ENCODE measurements at places on chromosomes 3 and 15.
A peak's percentile ranks its signal among the peaks of the same experiment; 100 is the strongest.

- DNase-seq = no peak
Observed at GRCh38 chr3:54905920-54906319, 21.9 kb downstream of the LRTM1 start.

DNA sequence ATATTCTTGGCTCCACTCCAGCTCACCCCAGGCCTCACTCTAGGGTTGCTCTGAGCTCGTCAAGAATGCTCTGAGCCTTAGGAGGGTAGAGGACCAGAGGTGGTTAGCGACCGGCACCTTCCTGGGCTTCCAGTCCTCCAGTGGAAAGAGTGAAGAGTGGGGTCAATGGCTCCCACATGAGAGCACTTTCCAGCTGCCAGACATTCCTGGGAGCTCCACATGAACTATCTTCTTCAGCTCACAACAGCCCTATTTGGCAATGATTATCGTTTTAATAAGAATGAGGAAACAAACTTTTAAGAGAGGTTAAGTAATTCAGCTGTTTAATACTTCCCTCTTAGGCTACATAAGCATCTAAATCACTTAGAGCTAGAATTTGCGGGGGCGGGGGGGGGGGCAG is 139.3 kb downstream of the STT3B start:
- DNase-seq = peak; percentile 80

GRCh38 chr3:167978071-167978470 is 117.7 kb downstream of the GOLIM4 start:
- no peak for DNase-seq

DNA sequence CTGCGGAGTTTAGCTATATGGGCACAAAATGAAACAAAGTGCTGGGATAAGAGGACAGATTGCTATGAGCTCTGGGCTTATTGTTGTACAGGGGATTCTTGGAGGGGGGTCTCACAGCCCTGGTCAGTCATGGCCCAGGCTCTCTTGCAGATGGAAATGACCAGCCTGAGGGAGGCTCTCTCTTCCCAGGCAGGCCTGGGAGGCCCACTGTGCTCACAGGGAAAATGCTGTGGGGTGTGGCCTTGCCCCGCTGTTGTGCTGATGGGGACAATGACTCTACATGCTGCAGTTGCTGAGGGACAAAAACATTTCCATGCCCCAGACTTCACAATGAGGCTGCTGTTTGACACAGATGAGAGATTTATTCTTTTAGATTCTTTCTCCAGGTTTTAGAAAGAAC is 202.2 kb downstream of the KLF13 start:
- DNase-seq = no peak

GRCh38 chr15:85972805-85973540 is 106.7 kb upstream of the AGBL1 start:
- DNase-seq = no peak

DNA sequence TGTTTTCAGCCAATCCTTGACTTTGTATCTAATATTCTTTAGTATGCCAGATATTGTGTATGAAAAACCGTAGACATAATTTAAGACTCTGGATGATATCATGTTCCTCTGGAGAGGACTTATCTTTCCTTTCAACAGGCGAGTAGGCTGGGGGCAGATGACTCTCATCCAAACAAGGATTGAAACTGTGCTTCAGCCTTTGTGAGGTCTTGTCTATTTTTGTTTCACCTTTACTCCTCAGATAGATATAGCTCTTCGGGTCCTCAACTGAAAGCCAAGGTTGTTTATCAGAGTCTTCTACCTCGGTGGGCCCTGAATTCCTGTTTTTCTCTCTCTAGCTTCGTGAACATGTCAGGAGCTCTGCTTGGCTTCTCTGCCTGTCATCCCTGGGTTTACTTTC is 66.0 kb downstream of the C3orf20 start:
- DNase-seq = no peak

DNA sequence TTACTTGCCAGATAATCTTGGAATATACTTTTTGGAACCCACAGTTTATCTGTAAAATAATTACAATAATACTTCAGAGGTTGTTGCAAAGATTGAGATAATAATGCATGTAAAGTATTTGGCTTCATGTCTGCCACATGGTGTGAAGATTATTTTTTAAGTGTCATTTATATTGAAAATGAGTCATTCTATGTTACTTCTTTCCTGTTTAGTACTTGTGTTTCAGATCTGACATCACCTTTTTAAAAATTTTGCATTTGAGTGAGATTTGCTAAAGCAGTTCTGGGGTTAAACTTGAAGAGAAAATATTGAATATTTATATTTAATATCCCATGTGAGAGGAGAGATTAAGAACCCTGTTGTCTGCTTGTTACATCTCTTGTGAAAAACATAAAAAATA is 31.2 kb downstream of the IQGAP1 start:
- no peak for DNase-seq
